ENCODE measurements at places on chromosomes 12 and 14.

DNA sequence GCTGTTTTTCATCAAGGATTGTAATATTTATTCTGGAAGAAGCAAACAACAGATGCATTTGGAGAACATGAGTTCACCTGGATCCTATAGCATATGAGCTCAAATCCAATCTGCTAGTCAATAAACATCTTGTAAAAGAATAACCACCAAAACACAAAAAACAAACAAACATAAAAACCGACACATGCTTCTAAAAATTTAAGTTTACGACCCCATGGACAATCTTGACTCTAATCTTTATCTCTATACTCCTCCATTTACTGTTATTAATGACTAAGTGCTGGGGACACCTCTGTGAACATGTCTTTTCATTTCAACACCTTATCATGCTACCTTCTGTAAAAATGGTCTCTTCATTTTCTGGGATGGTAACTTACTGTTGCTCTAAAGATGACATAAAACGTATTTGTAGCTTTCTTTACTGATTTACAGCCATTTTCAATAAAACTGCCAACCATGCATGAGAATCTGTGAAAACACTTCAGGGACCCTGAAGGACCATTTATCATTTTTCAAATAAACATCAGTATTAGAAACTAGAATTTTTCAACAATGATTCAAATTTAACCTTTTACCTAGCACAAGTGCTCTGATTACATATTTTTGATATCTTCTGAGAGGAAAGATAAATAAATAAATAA lies 123.8 kb upstream of the SOX5 start:
- DNase-seq = no peak

- DNase-seq = no peak
Measured at GRCh38 chr12:16323638-16324037, 23.8 kb upstream of the MGST1 start.

DNA sequence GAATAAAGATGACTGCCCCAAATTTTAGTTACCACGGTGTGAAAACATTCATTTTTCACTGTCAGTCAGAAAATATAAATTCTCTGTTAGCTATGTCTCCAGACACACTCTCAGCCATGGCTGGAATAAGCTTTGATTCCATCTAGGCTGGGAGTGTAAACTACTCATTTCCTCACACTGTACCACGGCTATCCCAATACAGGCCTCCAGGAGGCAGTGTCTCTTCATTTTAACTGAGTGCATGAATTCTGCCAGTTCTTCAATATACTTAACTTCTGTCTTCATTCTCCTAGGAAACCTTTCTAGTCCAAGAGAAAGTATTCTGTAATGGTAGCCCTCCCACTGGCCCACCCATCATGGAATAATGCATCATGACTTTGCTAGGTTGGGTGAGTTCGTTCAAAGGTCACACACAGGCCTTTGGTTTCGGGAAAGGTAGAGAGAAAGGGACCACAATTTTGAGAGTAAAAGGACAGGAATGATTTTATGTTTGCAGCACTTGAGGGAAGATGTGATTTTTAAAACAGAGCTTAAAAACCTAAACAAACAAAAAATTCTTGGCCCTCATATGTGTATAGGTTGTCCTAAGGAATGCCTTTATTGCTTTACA lies 381.1 kb downstream of the SEC23A start:
- no peak for DNase-seq

GRCh38 chr12:119788786-119789185 lies 88.3 kb downstream of the CIT start:
- no peak for DNase-seq

DNA sequence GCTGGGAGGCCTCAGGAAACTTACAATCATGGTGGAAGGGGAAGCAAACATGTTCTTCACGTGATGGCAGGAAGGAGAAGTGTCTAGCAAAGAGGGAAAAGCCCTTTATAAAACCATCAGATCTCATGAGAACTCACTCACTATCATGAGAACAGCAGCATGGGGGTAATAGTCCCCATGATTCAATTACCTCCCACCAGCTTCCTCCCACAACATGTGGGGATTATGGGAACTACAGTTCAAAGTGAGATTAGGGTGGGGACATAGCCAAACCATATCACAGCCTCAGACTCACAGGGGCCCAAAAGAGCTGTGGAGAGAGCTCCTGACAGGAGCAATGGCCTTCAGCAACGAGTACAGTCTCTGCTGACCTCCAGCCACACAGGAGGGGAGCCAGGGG lies 151.4 kb downstream of the GXYLT1 start:
- no peak for DNase-seq

- DNase-seq = no peak
Measured at GRCh38 chr14:42322531-42323284, 716.0 kb downstream of the LRFN5 start.

- DNase-seq = no peak
Measured at GRCh38 chr14:67133595-67134441, 55.4 kb upstream of the GARIN2 start.

All from CD4-positive, alpha-beta T cell treated with Interleukin-6 at 100 ng/mL for 8 hours (primary cell).